ENCODE measurements at places on chromosomes 12 and 14. TPM values are rescaled to one million over a fixed set of nuclear protein-coding genes. Genes with fewer than 3 reads are reported as not detected.

Gene NRXN3
- total RNA-seq: not detected

DNA sequence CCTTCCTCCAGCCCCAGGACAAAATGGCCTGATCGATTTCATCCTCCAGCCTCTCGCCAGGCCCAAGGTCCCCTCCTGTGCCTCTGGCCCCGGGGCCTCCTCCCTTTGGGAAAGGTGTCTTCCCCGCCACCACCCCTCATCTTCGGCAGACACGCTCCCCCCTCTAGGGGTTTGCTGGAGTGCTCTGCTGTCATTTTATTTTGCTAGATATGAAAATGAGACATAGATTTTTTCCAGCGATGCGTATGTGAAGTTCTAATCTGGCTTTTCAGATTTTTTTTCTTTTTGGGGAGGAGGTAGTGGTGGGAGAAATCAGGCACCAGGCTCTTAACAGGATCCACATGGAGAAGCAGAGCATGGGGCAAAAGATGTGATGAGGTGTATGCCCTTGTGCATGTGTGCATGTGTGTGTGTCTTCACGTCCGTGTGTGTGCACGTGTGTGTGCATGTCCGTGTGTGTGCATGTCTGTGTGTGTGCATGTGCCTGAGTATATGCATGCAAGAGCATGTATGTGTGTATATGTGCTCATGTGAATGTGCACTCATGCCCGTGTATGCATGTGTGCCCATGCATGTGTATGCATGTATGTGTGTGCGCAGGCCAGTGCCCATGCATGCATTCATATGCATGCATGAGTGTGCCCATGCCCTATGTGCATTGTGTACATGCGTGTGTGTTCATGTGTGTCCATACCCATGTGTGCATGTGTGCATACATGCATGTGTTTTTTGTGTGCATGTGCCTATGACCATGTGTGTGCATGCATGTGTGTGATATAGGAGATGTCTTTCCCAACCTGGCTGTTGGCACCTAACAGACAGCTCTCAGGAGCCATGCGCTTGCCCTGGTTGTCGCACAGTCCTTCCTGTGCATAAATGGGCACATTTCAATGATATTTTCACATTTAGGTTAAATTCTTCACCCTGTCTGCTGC is 203.0 kb downstream of the RBM19 start:
- H3K4me1 ChIP-seq: no peaks in the 10 kb centered on the region
- no peaks in the 10 kb centered on the region for H3K36me3 ChIP-seq
- peaks cover 21% of the 10 kb centered on the region for H3K27me3 ChIP-seq
- no peak overlapping the region for H3K27ac ChIP-seq
- DNase-seq: no peak

DNA sequence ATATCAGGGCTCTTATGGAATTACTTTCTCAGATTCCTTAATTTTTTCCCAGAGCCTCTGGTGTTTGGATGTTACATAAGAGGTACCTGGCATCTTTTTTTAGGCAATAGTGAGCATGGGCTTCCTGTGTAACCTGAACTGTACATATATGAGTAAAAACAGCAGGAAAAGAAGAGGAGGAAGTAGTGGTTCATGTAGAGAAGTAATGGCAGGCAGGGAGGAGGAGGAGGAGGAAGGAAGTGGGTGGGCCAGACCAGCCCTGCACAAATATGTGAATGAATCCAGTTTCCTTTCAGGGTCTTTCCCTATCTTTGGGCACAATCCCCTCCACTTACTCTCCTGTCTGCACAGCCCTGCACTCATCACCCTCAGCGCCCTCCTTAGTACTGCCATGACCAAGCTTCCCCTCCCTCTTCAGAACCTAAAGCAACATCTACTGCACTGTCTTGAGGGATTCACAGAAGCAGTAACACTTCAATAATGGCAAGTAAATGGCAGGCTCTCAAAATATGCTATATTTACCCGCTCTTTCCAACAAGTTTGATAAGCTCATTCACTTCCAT is 40.9 kb upstream of the GSG1 start:
- no peak overlapping the region for H3K4me3 ChIP-seq
- no peaks in the 10 kb centered on the region for H3K36me3 ChIP-seq
- peaks cover 18% of the 10 kb centered on the region for H3K4me1 ChIP-seq
- no peak for DNase-seq

DNA sequence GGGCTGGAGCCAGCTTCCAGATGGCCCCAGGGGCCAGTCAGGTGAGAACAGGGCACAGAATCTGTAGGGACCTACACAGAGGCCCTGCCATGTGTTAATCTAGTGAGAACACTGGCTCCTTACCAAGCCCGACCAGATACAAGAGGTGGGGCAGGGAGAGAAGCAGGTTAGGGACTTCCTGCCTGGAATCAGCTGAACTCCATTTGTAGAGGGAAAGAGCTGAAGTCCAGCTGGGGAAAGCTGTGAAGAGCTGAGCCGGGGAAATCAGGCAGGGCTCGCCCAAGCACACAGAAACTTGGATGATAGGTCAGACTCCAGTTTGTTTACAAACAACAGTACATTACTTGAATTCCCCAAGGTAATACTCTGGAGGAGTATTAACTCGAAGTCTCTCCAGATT is 46.7 kb downstream of the PTGER2 start:
- H3K36me3 ChIP-seq: no peaks in the 10 kb centered on the region
- H3K27ac ChIP-seq: no peak overlapping the region
- peaks cover 9% of the 10 kb centered on the region for H3K4me1 ChIP-seq
- H3K27me3 ChIP-seq: peaks cover 2% of the 10 kb centered on the region

GRCh38 chr14:50970886-50971781 is 26.9 kb upstream of the PYGL start:
- H3K27ac ChIP-seq: no peak overlapping the region
- H3K4me1 ChIP-seq: no peaks in the 10 kb centered on the region
- no peak for DNase-seq
- H3K27me3 ChIP-seq: peaks cover 3% of the 10 kb centered on the region

GRCh38 chr12:103547929-103548328 is 39.1 kb upstream of the STAB2 start:
- H3K27me3 ChIP-seq: peaks cover 15% of the 10 kb centered on the region
- H3K4me1 ChIP-seq: peaks cover 11% of the 10 kb centered on the region
- H3K4me3 ChIP-seq: no peak overlapping the region
- no peak overlapping the region for H3K27ac ChIP-seq

DNA sequence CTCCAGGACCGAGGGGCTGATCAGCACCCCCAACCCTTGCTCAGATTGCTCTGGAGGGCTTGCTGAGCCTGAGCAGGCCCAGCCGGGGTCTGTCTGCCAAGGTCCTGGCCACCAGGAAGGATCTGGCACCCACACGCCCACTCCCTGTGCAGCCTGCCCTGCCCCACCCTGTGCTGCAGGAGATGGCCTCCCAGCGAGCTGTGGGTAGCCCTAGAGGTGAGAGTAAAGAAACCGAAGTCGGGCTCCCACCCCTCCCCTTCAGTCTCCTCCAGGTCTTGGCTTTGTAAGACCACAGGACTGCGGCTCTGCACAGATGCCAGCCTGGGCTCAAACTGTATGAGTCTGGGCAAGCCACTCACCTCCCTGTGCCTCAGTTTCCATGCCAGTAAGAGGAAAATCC is 307.8 kb downstream of the BCL11B start:
- H3K4me3 ChIP-seq: no peak overlapping the region
- no peaks in the 10 kb centered on the region for H3K36me3 ChIP-seq
- no peak for DNase-seq

GRCh38 chr12:5780536-5780935 is 164.5 kb downstream of the ANO2 start:
- no peak overlapping the region for H3K27ac ChIP-seq
- H3K4me3 ChIP-seq: no peak overlapping the region
- H3K27me3 ChIP-seq: peaks cover 3% of the 10 kb centered on the region
- DNase-seq: no peak
- no peaks in the 10 kb centered on the region for H3K36me3 ChIP-seq

DNA sequence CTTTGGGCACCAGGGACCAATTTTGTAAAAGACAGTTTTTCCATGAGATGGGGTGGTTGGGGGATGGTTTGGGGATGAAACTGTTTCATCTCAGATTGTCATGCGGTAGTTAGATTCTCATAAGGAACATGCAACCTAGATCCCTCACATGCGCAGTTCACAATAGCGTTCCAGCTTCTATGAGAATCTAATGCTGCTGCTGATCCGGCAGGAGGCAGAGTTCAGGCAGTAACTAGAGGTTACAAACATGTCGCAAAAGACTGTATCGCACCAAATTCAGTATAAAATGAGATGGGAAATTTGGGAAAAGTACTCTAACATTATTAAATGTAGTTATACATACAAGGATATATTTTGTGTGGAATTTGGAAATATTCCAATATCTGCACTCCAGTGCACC is 213.2 kb upstream of the LRFN5 start:
- H3K4me3 ChIP-seq: no peak overlapping the region
- no peaks in the 10 kb centered on the region for H3K27me3 ChIP-seq
- H3K36me3 ChIP-seq: no peaks in the 10 kb centered on the region
- no peaks in the 10 kb centered on the region for H3K4me1 ChIP-seq
- no peak for DNase-seq
- H3K27ac ChIP-seq: no peak overlapping the region
